ENCODE measurements at places on chromosomes 16 and 17.

DNA sequence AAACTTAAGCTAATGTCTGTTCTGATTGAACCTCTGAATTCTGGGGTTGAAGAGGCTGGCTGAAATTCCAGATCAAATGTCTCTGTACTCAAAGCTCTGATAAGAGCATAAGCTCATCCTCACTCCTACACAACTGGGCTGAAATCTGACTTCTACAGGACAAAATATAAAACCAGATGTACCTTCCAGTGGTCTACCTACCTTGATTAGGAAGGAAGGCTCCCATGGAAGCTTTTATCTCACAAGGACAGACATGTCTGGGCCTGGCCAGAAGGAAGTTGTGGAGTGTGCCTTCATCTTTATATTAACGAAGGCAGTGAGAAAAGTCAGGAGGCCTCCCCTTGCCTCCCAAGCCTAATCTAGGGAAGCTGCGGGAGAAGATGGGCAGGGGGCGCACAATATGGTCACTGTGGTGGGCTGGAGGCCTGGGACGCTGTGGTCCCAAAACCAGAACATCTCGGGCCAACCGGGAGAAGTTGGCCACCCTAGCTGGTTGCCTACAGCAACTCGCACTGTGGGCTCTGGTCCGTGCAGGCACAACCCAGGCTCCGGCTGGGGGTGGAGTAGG is 55.6 kb upstream of the LRRC37A3 start:
- no peak for DNase-seq

DNA sequence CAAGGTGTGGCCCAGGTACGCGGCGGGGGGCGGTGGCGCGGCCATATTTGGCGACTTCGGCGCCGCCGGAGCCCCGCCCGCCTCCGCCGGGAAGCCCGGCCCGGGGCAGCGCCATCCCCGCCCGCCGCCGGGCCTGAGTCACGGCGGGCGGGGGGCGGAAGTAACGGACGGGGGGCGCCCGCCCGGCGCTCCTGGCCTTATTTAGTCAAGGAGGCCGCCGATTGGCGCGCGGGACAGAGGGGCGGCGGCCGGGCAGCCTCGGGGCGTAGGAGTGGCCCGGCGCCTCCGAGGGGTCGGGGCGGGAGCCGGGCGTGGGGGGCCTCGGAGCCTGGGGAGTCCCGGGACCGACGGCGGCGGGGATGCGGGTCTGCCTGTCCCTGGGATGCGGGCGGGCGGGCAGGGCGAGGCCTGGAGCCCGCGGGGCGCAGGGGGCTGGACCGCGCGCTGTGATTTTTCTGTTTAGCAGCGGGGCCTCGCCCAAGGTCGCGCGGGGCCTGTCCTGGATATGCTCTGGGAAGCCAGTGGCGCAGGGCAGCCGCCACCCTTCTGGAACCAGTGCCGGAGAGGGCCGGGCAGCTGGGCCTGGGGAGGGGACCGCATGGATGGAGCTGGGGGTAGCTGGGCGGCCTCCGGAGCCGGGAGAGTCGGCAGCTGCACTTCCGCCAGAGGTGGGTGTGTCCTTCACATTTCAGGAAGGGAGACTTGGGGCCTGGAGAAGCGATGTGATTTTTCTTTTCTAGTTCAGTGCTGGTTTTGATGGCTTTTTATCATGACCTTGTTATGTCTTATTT is 2.3 kb upstream of the ACTG1 start:
- peak; percentile 69 for DNase-seq

GRCh38 chr17:81885869-81886548 is 5.4 kb downstream of the ALYREF start:
- DNase-seq = no peak

GRCh38 chr16:8251298-8251697 is 339.0 kb downstream of the TMEM114 start:
- no peak for DNase-seq

All from activated T-cell treated with anti-CD3 and anti-CD28 coated beads, Interleukin-2, amount 50 U/mL, for 4 hours (primary cell).